Femur (tissue), 1 donor: ENCODE measurements at places on chromosomes 1 and 21.
A peak's percentile ranks its signal among the peaks of the same experiment; 100 is the strongest.

DNA sequence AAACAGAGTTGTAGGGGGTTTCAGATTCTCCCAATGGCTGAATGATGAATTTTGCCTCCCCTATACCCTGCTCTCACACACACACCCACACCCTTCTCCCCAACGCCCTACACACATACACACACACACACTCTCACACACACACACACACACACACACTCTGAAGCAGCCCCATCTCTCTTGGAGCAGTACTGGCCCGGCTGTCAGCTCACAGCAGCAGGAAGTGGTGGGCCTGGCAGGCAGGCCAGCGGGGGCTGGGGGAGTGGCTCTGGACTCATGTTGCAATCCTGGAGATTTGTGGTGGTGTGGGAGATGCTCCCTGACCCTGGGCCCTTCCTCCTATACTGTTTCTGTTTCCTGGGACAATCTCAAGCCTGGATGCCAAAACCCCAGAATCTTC, 2.2 kb downstream of the IKBKE start:
- DNase-seq, result peak; percentile 77

- DNase-seq, result no peak
Observed at GRCh38 chr21:35664683-35665082, 395.6 kb downstream of the SETD4 start.

- DNase-seq, result no peak
Observed at GRCh38 chr1:192183788-192184187, 25.5 kb downstream of the RGS18 start.

GRCh38 chr1:8420318-8420717, 102.4 kb downstream of the SLC45A1 start:
- DNase-seq, result no peak

- no peak for DNase-seq
Observed at GRCh38 chr1:7022058-7022457, 236.8 kb downstream of the CAMTA1 start.

GRCh38 chr21:35011681-35012080, 37.4 kb downstream of the RUNX1 start:
- peak; percentile 5 for DNase-seq

DNA sequence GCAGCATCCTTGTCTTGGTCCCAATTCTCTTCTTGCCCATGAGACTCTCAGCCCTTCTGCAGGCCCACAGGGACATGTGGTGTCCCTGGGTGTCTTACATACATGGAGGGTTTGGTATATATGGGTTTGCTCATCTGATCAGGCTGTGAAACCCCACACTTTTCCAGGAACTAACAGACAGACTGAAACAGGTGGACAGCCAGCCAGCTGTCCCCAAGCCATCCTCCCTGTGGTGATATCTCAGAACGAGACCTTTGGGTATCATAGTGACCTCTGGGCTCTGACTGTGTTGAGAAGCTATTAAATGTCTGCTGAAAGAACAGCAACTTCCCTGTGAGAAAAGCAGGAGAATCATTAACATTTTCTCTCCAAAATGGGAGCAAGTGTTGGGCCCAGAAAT, 115.5 kb upstream of the PAXBP1 start:
- DNase-seq, result no peak

- no peak for DNase-seq
Observed at GRCh38 chr1:27760426-27760825, 12.6 kb upstream of the STX12 start.

DNA sequence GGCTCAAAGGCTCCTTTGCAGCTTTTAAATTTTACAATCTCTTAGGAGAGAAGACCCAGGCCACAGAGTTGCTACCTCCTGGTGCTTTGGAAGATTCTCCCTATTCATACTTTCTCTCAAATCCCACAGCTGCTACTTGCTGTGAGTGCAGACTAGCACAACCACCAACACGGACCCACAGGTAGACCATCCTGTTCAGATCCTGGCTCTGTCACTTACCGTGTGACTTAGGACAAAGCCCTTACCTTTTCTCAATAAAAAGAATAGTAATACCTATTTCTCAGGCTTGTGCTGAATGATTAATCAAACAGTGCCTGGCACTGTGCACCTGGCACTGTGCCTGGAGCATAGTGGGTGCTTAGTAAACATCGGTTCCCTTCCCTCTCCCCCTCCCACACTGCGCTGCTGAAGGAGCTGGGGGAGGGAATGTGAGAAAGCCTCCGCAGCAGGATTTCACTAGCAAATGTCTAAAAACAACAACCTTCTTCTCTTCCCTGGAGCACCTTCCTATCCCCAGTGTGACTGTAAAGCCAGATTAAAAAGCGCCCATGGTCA, 81.7 kb downstream of the PGM1 start:
- DNase-seq, result no peak

GRCh38 chr1:112389689-112390088, 6.3 kb upstream of the CTTNBP2NL start:
- no peak for DNase-seq

DNA sequence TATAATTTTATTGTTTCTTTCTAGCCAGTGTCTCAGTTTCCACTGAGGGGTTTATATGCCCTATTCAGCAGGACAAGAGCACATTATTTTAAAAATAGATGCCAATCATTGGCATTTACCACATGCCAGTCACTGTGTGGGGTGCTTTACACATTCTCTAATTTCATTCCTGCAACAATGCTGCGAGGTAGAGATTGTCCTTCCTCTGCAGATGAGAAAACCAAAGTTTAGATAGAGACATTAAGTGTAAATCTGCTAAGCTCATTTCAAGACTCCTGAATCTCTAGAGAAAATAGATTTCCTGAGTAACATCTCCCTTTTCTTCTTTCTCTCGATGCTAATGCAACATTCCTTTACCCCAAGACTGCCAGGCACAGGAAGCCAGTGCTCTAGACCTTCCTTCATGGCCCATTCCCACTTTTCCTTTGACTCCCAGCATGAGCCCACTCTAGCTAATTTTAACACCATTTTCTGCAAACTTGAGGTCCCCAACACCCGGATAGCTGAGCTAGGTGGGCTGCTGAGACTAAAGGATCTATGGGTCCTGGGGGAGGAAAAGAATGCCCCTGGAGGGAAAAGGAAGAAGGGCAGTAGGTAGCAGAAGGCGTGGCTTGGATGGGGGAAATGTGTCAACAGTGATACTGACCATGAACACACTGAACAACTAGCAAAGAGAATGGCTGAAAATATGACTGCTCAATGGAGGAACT, 50.0 kb downstream of the SH3GLB1 start:
- DNase-seq, result no peak

- DNase-seq, result no peak
Observed at GRCh38 chr1:45213892-45214291, 7.5 kb upstream of the ZSWIM5 start.

DNA sequence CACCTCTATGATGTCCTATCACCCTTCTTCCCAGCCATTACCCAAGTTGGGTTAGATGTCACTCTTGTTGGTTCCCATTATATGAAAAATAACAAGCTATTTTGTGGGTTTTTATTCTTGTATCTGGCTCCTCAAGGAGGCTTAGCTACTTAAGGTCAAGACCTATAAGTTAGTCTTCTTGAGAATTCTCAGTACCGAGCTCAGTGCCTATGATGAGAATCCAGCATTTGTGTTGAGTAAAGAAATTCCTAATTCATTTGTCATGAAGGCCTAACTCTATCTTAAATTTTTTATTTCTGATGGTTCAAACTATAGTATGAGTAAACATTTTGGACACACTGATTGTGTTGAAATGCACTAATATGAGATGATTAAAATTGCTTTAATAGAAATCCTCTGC, 15.9 kb downstream of the NUF2 start:
- DNase-seq, result no peak

DNA sequence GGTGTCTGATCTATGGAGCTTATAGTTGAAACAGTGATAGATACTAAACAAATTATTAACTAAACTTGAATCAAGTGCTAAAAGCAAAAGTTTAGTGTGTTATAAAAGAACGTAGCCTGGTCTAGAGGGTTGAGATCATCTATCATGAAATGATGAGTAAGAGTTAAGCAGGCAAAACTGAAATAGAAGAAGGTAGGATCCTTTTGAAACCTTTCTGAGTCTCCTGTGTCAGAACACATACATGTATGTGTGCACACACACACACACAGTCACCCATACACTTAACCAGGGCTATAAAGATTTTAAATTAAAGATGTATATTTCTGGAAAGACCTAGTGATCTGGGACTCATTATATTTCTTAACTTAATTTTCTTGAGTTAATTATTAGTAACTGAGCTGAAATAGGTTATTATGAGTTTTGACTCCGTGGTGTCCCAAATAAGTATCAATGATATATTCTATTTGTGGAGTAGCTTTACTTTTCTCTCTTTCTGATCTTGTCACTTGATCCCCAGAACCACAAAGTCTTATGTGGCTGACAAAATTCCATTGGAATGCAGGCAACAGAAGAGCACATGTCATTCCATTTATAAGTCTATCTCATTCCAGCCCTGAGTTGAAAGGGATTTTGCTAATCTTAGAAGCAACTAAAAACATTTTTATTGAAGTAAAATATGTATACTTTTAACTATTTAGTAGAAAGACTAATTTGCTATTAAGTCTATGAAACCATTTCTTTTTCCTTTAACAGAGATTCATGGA, 70.7 kb downstream of the PRRX1 start:
- DNase-seq, result no peak

GRCh38 chr1:24042315-24042714, 62.2 kb upstream of the SRSF10 start:
- DNase-seq, result no peak

DNA sequence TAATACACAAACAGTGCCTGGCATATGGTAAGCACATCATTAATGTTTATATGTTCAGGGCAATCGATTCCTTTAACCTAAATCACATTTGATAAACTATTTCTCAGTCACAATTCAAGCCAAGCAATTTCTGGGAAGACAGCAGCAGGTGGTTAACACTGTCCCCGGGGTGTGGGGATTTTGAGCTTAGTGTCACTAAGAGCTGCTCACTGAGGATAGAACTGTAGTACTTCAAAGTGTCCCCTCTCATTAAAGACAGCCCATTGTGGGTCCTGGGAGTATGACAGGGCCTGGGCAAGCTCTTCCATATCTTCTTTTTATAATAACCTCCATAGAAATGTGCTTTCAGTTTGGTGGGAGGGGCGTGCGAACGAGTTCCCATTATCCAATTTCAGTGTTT, 8.4 kb upstream of the GALNT2 start:
- DNase-seq, result no peak

DNA sequence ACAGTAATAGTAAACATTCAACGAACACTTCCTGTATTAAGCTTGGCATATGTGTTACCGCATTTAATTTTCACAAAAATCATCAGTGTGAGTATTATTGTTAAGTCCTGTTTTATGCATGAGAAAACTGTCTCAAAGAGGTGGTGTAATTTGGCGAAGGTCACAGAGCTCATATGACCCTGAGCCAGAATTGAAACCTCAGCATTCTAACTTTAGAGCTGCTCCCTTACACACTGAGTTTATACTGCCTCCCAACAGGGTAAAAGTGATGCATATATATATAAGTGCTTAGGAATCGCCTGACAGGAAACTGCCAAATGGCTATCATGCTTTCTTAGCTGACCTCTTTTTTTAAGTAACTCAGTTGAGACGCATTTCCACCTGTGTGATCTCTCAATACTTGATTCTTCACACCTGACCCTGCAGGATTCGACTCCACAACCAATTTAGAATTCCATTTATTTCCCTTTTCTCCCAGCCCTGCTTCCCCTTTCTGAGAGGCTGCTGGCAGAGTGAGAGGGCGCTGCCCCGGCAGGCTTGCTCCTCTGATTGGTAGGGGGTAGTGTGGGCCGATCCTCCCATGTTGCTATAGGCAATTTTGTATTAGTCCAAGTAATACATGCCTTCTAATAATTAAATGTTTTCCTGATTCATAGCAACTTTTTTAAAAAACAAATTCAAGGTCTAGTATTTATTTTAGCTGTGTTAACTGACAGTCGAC, 40.5 kb downstream of the ZBTB40 start:
- DNase-seq, result no peak

GRCh38 chr1:93629101-93630059, 52.3 kb downstream of the BCAR3 start:
- DNase-seq, result no peak

DNA sequence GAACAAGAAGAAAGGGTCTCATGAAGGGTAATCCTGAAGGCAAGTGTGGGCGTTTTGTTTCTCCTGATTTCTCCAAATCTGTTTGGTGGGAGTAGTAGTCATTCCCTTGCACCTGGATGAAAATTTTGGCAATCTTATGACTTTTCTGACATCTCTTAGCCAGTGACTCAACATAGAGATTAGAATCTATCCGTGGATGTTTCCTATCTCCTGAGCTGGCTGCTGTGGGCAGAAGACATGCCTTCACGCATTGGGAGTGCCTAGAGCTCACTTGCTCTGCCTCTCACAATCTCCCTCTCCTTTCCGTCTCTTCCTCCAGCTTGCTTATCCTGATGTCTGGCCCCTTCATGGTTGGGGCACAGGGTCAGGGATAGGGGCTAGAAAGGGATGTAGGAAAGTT, 174.2 kb upstream of the NFIA start:
- no peak for DNase-seq

DNA sequence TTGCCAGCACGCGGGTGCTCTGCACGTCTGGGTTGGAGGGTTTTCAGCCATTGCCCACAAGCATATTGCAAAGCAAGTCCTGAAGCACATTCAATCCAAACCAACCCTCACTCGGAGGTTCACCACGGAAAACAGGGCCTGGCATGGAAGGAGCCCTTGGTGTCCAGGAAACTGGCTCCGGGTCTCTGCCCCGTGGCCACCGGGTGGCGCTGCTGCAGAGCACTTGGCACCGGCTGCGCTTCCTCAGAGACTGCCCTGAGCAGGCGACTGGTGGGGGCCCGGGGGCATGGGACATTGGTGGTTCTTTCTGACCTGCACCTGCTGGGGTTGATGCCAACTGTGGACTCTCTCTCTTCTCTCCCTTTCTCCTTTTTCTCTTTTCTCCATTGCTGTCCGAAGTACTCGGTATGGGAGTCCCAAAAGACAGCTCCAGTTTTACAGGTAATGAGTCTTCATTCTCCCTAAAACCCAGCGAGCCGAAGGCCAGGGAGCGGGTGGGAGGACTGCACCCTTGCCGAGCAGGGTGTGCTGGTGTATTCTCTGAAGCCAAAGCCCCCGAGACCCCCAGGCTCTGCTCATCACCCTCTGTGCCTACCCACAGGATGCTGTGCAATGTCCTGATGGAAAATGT, 4.1 kb upstream of the KCNAB2 start:
- DNase-seq, result no peak

DNA sequence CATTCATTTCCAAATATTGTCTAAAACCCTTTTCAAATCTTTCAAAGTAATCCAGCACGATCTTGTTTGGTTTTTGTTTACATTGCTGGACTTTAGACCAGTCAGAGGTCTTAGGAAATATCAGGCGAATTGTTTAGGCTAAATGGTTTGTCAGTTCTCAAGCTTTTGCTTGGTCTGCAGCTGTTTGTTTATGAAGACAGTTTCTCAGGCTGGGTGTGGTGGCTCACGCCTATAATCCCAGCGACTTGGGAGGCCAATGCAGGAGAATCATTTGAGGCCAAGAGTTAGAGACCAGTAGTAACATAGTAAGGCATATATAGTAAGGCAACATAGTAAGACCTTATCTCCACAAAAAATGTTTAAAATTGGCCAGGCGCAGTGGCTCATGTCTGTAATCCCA, 77.5 kb downstream of the DNTTIP2 start:
- no peak for DNase-seq

GRCh38 chr1:51518586-51519047, 449 bp downstream of the EPS15 start:
- peak; percentile 64 for DNase-seq
